ENCODE measurements at places on chromosomes 7 and 10. TPM values are rescaled to one million over a fixed set of nuclear protein-coding genes. Genes with fewer than 3 reads are reported as not detected.

PRSS37 gene
- total RNA-seq = not detected

STEAP1B gene
- total RNA-seq = 1.9 TPM

KDM7A gene
- 22.2 TPM for total RNA-seq

TRPV6 gene
- total RNA-seq = 0.94 TPM

GPR85 gene
- total RNA-seq = 156 TPM

UTF1 gene
- total RNA-seq = not detected

ENO4 gene
- 1.9 TPM for total RNA-seq

CNNM1 gene
- 5.6 TPM for total RNA-seq

NPC1L1 gene
- not detected for total RNA-seq

PGAM2 gene
- 2.5 TPM for total RNA-seq

HOGA1 gene
- 0.31 TPM for total RNA-seq

SPDYE8 gene
- not detected for total RNA-seq

TACC2 gene
- total RNA-seq = 47.6 TPM

ARHGEF35 gene
- total RNA-seq = 1.6 TPM

ENTPD7 gene
- 11.3 TPM for total RNA-seq

IQCE gene
- total RNA-seq = 34.7 TPM

GIMAP1 gene
- 0.63 TPM for total RNA-seq

MLLT10 gene
- 115 TPM for total RNA-seq

FGL2 gene
- total RNA-seq = 0.63 TPM

GIMAP5 gene
- 2.2 TPM for total RNA-seq

SH2D4B gene
- total RNA-seq = 1.6 TPM

UCN3 gene
- not detected for total RNA-seq

TMEM184A gene
- total RNA-seq = not detected

DNAH11 gene
- 3.8 TPM for total RNA-seq

MRPL32 gene
- 38.2 TPM for total RNA-seq

WDR86 gene
- 121 TPM for total RNA-seq

HOXA5 gene
- not detected for total RNA-seq

TMEM176A gene
- total RNA-seq = not detected

OR2A5 gene
- not detected for total RNA-seq

HIBADH gene
- total RNA-seq = 13.1 TPM

COMMD3 gene
- total RNA-seq = 52.3 TPM

TCAF1 gene
- total RNA-seq = 206 TPM

VPS41 gene
- 136 TPM for total RNA-seq

SFTPD gene
- 0.94 TPM for total RNA-seq

TFEC gene
- total RNA-seq = 0.63 TPM

C10orf90 gene
- total RNA-seq = 0.31 TPM

ADRB1 gene
- 2.5 TPM for total RNA-seq

PILRB gene
- 35.4 TPM for total RNA-seq

MYL7 gene
- not detected for total RNA-seq

BMPER gene
- 8.1 TPM for total RNA-seq
